Neural progenitor cell (in vitro differentiated cells): ENCODE measurements at places on chromosomes 7 and 10. TPM values are rescaled to one million over a fixed set of nuclear protein-coding genes. Genes with fewer than 3 reads are reported as not detected.

DNA sequence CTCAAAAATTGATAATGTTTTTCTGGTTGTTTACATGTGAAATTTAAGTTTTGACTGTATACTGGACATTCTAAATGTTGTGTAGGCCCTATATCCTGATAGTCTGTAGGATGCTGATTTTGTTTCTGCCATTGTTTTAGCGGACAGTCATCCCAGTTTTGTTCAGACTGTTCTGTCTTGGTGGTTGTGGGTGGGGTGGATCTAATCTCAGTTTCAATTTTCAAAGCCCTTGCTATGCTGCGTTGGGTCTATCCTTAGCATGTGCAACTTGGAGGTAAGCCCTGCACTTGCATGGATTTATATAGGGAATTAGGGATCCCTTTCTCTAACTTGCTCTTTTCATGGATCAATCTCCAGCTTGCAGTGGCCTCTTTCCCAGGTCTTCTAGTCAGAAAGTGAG is 19.1 kb downstream of the DBF4 start:
- H3K4me1 ChIP-seq = no peaks in the 10 kb centered on the region
- H3K36me3 ChIP-seq = peaks cover 61% of the 10 kb centered on the region
- no peaks in the 10 kb centered on the region for H3K27me3 ChIP-seq
- H3K27ac ChIP-seq = no peak overlapping the region
- no peak overlapping the region for H3K4me3 ChIP-seq
- DNase-seq = no peak

DNA sequence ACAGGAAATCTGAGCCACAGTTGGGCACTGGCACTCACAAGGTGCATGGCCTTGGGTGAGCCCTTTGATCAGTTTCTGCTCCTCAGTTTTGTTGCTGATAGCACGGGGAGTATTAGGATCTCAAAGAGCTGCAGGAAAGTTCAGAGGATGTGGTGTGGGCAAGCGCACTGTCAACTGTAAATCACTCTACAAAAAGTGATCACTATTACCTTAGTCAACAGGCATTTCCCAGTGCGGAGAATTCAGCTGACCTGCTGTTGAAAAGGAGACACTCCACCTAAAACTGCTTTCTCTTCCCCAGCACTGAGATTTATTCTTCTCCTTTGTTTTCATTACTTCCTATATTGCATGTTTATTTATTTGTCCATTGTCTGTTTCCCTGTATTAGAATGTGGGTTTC is 331.0 kb downstream of the PRPF18 start:
- no peak overlapping the region for H3K4me3 ChIP-seq
- no peak for DNase-seq
- H3K4me1 ChIP-seq = peaks cover 9% of the 10 kb centered on the region
- no peak overlapping the region for H3K27ac ChIP-seq

- no peaks in the 10 kb centered on the region for H3K4me1 ChIP-seq
- no peak overlapping the region for H3K4me3 ChIP-seq
- H3K36me3 ChIP-seq = no peaks in the 10 kb centered on the region
- H3K27me3 ChIP-seq = no peaks in the 10 kb centered on the region
- no peak overlapping the region for H3K27ac ChIP-seq
These were observed 5.6 kb upstream of the IFIT2 start for GRCh38 chr10:89296220-89296648.

DNA sequence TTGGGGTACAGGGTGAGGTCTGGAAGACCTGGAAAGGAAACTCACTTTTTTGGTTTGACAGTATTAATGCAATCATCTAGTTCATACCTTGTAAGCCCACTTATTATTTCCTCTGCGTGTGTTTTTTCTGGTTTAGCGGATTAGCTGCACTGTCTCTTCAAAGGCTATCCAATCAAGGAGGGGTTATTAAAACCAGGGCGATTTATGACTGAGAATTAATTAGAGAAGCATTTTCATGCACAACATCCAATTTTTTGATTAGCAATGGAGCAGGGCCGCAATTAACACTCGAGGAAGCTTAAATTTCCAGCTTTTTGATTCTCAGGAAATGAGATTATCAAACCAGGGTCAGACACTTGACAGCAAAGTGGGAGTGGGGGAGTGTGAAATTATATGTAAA is 248.9 kb downstream of the EXOC4 start:
- H3K36me3 ChIP-seq = no peaks in the 10 kb centered on the region
- H3K27me3 ChIP-seq = no peaks in the 10 kb centered on the region
- H3K4me1 ChIP-seq = no peaks in the 10 kb centered on the region
- H3K4me3 ChIP-seq = no peak overlapping the region

- H3K36me3 ChIP-seq = no peaks in the 10 kb centered on the region
- peaks cover 3% of the 10 kb centered on the region for H3K4me1 ChIP-seq
- no peak overlapping the region for H3K4me3 ChIP-seq
- H3K27me3 ChIP-seq = no peaks in the 10 kb centered on the region
- H3K27ac ChIP-seq = no peak overlapping the region
These were observed 29.0 kb upstream of the IL6 start for GRCh38 chr7:22697876-22698606.

Gene AKR1C4
- not detected in 2 replicates for total RNA-seq

Gene PAX4
- not detected in 2 replicates for total RNA-seq

Gene PBLD
- total RNA-seq = 3.2 and 5.8 TPM in 2 replicates
